Activated naive CD8-positive, alpha-beta T cell treated with anti-CD3 and anti-CD28 coated beads, Interleukin-2, amount 50 U/mL, for 24 hours (primary cell): ENCODE measurements at places on chromosomes 1 and 21.

- no peak for DNase-seq
These were observed 115.4 kb downstream of the CRYAA start for GRCh38 chr21:43284238-43284637.

DNA sequence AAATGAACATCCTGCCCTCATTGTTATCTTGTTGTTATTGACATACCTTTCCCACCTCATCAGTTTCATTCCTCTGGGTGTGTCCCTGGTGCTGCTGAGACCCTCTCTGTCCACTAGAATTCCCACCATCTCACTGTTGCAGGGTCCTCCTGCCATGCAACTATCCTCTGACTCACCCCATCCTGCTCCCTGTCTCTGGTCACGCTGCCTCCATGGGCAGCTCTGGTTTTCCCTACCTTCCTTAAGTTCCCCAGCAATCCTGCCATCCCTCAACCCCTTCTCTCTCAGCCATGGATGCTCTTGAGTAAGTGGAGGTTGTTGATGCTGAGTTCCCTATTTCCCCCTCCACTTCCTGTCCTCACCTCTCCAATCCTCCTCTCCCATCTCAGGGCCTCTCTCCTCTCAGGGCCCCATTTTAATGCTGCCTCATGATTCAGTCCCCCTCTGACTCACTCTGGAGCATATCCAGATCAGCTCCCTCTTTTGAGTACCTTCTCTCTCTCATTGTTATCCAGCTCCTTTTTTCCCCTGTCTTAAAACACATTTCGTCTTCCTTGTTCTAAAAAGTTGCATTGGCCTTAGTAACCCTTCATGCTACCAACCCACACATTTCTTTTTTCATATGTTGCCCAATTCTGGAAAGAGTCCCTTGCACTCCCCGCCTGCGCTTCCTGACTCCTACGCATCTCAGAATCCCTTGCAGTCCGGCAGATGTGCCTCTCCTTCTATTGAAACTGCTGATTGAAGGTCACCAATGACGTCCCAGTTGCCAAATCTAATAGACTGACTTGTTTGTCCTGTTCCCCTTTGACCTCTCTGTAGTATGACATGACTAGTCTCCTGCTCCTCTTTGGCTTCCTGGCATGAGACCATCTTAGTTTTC lies 92.0 kb downstream of the CNIH3 start:
- no peak for DNase-seq

DNA sequence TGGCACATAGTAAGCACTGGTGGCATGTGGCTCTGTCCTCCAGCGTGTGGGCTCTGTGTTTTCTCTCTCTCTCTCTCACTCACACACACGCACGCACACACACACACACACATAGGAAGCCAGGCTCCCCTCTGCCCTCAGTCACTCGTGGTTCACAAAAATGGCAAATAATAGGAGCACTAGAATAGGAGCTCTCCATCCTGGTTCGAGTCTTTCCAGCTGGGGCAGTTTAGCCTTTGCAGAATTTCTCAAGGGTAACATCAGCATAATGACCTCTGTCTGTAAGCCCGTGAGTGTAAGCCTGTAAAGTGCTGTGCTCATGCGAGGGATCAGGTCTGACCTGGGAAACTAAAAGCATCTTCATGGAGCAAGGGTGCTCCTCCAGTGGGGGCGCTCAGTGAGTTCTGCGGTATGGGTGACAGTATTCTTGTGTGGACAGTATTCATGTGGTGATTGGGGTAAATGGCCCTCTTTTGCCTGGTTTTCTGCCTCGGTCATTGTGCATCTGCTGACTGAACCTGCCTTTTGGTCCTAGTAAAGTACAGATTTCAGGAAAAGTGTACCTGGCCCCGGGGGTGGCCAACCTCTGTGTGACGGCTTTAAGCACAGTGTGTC lies 842 bp upstream of the ZC3H12A start:
- DNase-seq = no peak

- peak; percentile 95 for DNase-seq
These were observed 10.4 kb upstream of the RAB42 start for GRCh38 chr1:28581531-28582247.

- DNase-seq = no peak
These were observed 886.6 kb downstream of the TTLL7 start for GRCh38 chr1:83112248-83112885.

DNA sequence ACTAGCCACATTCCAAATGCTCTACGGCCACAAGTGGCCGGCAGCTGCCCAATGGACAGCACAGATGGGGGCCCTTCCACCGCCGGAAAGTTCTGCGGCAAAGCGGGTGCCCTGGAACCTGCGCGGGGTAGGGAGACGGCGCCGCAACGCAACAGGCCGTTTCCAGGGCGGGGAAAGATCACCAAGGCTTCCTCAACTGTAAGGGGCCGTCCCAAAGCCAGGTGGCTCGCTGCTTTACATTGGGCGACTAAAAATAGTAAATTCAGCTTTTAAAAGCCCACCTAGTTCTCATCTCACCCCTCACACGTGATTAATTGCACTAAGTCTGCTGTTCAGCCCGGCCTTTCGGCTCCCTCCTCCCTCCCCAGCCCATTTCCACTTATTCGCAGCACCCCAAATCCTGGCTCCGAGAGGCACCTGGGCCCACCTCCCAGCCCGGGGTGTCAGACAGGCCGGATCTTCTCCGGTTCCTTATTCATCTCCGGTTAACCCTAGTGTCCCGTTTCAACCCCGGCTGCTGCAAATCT lies 643 bp downstream of the CFAP298 start:
- peak; percentile 57 for DNase-seq

DNA sequence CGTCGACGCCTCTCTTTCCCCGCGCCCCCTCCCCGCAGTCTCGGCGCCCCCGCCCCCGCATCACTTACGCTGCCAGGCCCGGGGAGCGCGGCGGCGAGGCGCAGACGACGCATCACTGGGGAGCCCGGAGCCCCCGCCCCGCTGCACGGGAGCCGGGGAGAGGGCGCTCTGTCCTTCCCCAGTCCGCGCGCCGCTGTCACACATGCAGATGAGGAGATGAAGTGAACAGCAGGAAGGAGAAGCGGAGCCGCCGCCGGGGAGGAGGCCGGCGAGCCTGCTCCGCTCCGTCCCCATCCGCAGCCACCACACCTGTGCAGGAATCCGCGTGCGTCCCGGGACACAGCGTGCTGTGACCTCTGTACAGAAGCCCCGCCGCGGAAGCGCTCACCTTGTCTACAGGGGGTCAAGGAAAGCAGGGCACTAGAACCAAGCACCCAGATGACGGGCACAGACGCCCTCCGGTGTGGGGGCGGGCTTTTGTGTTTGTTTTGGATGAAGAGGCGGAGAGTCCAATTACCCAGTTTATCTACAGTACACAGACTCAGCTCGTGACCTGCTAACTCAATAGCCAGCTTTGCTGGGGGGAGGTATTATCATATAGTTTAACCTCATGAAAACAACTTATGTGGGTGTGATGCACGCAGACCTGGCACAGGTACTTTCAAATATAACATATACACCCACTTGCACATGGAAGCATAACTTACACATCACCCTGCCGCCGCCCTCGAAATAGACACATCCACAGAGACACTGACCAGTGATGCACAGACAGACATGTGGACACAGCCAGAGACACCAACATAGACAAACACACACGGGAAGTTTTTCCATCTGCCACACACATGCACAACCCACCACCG lies 12.4 kb downstream of the KLHDC8A start:
- DNase-seq = peak; percentile 42

DNA sequence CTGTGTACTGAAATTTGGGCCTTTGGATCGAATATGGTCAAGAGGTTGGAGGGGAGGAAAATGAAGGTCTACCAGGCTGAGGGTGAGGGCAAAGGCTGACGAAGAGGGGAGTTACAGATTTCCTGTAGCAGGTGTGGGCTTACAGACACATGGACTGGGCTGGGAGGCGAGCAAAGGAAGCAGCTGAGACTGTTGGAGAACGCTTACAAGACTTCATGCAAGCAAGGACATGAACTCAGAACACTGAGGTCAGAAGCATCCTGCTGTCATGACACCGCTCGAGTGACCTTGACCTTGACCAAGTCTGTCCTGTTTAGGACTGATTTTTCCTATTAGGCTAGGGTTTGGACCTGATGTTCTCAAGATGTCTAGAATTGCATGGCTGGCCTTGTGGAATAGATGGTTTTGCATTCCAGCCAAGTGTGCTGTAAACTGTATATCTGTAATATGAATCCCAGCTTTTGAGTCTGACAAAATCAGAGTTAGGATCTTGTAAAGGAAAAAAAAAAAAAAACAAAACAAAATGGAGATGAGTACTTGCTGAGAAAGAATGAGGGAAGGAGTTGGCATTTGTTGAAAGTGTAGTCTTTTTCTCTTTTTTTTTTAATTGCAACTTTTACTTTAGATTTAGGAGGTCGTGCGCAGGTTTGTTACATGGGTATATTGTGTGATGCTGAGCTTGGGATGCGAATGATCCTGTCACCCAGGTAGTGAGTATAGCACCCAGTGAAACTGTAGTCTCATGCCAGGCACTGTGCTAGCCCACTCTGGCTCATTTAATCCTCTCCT lies 5.8 kb downstream of the ELF3 start:
- no peak for DNase-seq

DNA sequence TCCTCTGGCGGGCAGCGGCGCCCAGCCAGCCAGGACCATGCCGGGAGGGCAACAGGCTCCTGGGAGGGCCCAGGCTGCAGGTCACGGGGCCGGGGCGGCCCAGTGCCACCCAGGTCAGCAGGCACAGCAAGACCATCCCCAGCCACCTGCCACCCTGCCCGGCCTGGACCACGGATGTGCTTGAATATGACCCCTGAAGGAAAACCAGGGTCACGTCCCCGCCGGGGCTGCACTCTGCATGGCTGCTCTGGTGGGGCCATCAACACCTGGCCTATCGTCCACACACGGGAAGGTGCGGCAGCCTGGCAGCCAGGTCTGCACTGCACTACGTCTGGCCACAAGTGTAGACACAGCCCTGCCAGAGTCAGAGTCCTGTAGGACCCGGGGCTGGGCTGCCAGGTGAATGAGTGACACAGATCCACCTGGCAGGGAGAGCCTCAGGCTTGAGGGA lies 6.9 kb downstream of the WNT9A start:
- no peak for DNase-seq

DNA sequence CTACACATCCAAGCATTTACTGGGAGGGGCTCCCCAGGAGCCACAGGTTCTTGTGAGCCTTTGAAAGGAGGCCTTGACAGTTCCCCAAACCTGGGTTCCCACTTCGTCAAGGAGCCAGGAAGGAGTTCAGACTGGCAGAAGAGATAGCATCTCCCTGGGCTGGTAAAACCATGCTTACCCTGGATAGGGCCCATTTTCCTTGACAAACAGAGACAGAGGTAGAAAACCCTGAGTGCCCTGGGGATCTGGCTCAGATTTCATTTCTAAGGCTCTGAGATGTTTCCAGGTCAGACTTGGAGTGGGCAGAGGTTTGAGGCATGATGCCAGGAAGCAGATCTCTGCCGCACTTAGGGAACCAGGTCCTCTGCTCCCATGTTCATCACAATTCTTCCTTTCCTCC lies 2.7 kb downstream of the ETNK2 start:
- no peak for DNase-seq

DNA sequence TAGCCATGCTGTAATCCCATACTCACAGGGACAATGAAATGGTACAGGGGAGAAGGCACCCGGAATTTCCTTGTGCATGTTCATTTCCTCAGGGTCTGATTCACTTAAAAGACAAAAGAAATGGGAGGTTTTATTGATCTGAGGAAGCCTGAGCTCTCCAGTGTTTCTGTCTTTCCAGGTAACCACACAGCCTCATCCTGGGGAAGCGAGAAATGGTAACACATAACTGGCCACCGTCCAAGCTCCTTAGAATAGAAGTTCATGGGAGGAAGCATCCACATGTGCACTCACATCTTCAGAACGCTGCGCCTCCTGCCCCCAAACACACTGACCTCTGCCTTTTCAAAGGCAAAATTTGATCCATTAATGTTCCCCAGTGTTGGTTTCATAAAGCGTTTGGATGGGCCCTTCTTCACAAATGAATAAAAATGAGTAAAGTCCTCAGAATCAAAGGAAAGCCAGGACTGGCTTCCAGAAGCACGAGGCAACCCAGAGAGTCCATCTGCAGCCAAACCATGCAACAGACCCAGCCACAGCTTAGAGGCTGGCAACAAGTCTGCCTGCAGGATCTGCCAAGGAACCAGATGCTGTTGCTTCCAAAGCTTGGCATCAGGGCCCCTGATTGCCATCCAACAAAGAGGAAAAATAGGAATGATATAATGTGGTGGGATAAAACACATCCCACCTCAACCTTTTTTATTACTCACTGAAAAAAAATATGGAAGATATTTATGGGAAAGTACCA lies 120.3 kb downstream of the ZBTB18 start:
- no peak for DNase-seq

GRCh38 chr1:186655876-186656275 lies 24.3 kb downstream of the PTGS2 start:
- no peak for DNase-seq

DNA sequence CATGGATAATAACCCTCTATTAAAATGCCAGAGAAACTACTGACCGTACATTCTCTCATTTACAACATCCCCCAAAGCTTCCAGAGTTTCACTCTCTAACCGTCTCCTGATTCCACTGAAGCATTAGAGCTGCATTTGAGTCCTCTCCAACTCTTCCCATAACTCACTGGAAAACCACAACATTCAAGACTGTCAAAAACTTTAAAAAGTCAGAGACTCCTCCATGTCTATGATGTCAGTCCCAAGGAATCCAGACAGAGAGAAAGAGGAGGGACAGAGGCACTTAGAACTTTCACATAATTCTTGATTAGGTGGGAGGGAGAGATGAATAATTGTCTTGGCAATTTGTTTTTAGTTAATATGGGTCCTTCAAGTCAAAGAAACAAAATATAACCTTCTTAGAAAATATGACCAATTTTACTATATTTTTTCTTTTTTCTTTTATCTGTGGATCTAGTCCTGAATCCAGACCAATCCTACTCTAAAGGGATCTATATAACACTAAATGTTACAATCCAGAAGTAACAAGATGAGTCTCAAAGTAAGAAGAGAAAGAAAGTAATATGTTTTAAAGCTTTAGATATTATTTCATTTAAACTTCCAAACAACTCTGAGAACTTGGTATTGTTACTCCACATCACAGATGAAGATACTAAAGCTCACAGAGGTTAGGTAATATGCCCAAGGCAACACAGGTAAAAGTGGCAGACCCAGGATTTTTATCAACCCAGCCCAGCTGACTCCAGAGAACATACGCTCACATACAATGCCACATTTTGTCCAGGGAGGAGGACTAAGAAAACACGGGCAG lies 23.8 kb downstream of the OTUD7B start:
- DNase-seq = no peak

- no peak for DNase-seq
These were observed 1.1 kb upstream of the MRPL24 start for GRCh38 chr1:156742017-156742416.
